ENCODE measurements at places on chromosomes 12 and 14. TPM values are rescaled to one million over a fixed set of nuclear protein-coding genes. Genes with fewer than 3 reads are reported as not detected.

NXPH4 gene
- 4.4 TPM for total RNA-seq

CLEC6A gene
- total RNA-seq, result not detected

PPP4R3A gene
- 102 TPM for total RNA-seq

CD163L1 gene
- total RNA-seq, result 4.4 TPM

PLA2G1B gene
- total RNA-seq, result not detected

SLC2A14 gene
- total RNA-seq, result 0.23 TPM

MUCL1 gene
- total RNA-seq, result not detected

FIGNL2 gene
- total RNA-seq, result 1.2 TPM

ZNF605 gene
- total RNA-seq, result 22.4 TPM

All from diencephalon (tissue), 1 donor.